ENCODE measurements at places on chromosomes 11 and 22.

GRCh38 chr22:20244250-20244648, 23.9 kb downstream of the RTN4R start:
- no peak for DNase-seq

- no peak for DNase-seq
These were observed 122.7 kb upstream of the SESN3 start for GRCh38 chr11:95353706-95354105.

DNA sequence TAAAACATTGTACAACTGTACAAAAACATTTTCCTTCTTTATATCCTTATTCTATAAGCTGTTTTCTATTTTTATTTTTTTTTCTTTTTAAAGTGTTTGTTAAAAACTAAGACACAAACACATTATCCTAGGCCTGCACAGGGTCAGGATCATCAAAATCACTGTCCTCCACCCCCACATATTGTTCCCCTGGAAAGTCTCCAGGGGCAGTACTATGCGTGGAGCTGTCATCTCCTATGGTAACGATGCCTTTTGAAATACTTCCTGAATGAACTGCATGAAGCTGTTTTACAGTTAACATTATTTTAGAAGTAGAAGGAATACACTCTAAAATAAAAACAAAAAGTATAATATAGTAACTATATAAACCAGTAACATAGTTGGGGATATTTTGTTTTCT, 67.2 kb downstream of the ZC3H12C start:
- DNase-seq, result no peak

GRCh38 chr11:60791153-60791933, 6.2 kb downstream of the MS4A10 start:
- DNase-seq, result no peak

DNA sequence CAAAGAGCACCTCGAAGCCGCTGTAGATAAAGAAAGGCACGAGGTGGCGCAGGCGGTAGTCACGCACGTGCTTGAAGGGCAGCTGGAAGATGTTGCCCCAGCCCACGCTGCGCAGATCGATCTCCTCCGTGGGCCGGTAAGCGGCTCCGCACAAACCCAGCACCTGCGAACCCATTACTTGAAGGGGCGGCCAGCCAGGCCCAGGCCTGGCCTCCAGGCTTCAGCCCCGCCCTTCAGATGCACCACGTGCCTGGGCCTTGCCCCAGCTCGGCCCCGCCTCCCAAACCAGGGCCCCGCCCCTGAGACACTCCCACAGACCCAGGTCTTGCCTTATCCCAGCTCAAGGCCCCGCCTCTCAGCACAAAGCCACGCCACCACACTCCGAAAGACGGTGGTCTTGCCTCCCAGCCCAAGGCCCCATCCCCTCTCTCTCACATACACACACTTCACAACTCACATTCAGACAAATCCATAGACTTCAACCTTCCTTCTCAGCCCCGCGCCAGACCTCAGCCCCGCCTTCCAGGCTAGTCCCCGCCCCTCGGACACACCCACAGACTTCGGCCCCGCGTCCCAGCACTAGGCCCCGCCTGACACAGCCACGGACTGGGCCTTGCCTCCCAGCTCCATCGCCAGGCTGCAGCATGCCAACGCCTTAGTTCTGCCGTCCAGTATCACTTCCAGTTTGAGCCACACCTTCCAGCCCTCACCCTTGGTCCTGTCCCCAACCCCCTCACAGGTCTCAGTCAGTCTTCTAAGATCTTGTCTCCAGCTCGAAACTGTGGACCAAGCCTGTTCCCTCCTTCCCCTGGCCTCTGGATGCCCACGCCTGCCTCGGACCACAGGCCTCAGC, 7.0 kb downstream of the UNC93B1 start:
- no peak for DNase-seq

All from fibroblast of the conjunctiva (primary cell).